ENCODE measurements at places on chromosomes 7 and 10. TPM values are rescaled to one million over a fixed set of nuclear protein-coding genes. Genes with fewer than 3 reads are reported as not detected.

Gene FAM204A
- total RNA-seq, result 16.6 TPM

Gene SLC26A3
- not detected for total RNA-seq

Gene CYP26C1
- not detected for total RNA-seq

Gene CDH23
- total RNA-seq, result 3.2 TPM

Gene PAPOLB
- total RNA-seq, result 0.08 TPM

Gene SGPL1
- 64.5 TPM for total RNA-seq

Gene HMX2
- total RNA-seq, result not detected

Gene SSC4D
- total RNA-seq, result 0.74 TPM

Gene ACTA2
- 145 TPM for total RNA-seq

Measured in lower leg skin (tissue), 4 donors.